HepG2 (cell line): ENCODE measurements at places on chromosomes 1 and 21. TPM values are rescaled to one million over a fixed set of nuclear protein-coding genes. Genes with fewer than 3 reads are reported as not detected.

TMEM125 gene
- not detected in 2 replicates for total RNA-seq

AMY1B gene
- total RNA-seq: not detected in 2 replicates

APCS gene
- not detected in 2 replicates for total RNA-seq

CYP4A22 gene
- total RNA-seq: not detected in 2 replicates

MX1 gene
- 5.8 and 6.5 TPM in 2 replicates for total RNA-seq

- no peak for DNase-seq
Observed at GRCh38 chr21:24423546-24423945, 1183.7 kb downstream of the MRPL39 start.

DNA sequence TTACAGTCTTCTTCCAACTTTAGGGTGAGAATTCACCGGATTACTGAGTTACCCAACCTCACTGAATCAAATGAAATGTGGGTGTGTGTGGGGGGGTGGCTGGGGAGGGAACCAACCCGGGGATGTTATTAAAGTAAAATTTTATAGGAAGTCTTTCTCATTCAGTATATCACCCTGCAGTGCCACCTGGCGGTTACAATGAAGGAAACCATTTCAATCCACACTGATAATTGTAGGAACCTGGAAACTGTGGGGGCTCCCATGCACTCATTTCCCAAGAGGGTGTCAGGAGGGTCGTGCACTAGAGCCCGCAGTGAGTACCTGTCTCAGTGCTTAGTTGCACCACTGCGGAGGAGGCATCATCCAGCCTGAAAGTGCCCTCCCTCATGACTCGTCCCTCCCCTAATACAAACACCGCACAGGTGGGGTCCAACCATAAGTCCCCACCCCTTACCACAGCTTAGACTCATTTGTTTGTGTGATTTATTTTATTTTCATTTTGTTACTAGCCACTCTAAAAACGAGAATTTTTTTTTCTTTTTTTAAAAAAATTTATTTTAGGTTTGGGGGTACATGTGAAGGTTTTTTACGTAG lies 29.1 kb upstream of the IGSF5 start:
- peak; percentile 33 for DNase-seq

DNA sequence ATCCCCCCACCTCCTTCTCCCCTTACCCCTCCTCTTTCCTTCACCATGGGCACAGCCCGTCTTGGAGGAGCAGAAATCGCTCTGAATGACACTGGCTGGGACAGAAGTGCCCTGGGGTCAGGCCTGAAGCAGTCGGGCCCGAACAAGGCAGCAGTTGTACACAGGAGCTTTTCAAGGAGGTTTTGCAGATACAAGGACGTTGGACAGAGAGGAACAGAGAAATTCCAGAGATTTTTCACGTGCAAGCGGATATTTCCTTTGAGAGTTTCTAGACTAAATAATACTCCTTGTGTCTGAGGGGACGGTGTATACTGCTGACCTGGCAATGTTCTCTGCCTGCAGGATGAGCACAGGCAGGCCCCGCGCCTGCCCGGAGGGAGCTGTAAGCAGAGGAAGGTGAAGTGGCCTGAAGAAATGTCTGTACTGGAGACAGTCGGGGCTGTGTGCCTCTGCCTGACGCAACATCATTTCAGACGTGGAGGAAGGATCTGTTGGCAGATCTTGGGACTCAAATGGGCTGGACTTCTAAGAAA lies 95.3 kb upstream of the SLC25A33 start:
- DNase-seq: no peak

DNA sequence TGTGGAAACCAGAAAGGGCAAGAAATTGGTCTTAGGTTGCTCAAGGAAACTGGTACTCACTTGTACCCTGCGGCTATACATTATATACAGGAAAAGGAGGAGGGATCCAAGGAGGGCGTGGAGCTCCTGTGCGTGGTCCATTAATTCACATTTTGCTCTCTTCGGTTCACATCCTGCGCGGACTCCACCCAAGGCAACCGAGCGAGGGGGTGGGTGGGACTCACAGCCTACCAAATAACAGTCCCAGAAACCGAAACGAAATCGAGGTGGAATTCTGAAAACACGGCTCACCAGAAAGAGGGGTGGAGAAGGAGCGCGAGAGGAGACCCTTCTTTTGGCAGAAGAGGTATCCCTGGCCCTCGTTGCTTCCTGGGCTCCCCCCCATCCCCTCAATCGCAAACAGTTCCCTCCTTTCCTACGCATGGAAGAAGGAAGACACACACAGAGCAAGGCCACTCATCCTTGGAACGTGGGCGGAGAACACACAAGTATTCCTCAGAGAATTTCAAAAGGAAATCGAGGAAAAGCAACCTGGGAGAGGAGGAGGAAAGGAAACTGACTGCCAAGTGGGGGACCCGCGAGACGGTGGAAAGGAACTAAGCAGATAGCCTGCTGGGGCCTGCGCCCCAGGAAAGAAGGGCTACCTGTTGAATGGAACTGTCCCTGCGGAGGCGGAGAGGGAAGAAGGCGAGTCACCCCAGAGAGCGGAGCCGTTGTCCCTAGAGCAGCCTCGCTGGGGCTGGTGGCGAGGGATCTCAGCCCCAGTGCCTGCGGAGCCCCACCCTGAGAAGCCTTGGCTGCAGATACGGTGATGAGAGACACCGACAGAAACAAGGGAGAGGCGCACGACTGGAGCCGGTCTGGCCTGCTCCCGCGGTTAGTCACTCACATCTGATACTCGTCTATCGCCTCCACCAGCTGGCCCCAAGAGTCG lies 705 bp downstream of the AIDA start:
- DNase-seq: peak; percentile 23

GRCh38 chr1:211198880-211199279 lies 60.3 kb upstream of the RCOR3 start:
- no peak for DNase-seq

- DNase-seq: no peak
Observed at GRCh38 chr1:167841530-167841929, 72.4 kb downstream of the ADCY10 start.

- no peak for DNase-seq
Observed at GRCh38 chr21:44783020-44783696, 18.5 kb downstream of the UBE2G2 start.

GRCh38 chr1:24248859-24249258 lies 61.8 kb upstream of the IFNLR1 start:
- no peak for DNase-seq

- DNase-seq: peak; percentile 1
Observed at GRCh38 chr1:100657876-100658715, 61.4 kb upstream of the VCAM1 start.
